ENCODE measurements at places on chromosomes 2 and 18. TPM values are rescaled to one million over a fixed set of nuclear protein-coding genes. Genes with fewer than 3 reads are reported as not detected.

CCDC85A gene
- total RNA-seq = not detected

- no peak for DNase-seq
Measured at GRCh38 chr2:206345606-206346005, 71.1 kb downstream of the ZDBF2 start.

- no peak for DNase-seq
Measured at GRCh38 chr2:191657977-191658376, 20.0 kb upstream of the NABP1 start.

CAVIN2 gene
- not detected for total RNA-seq

GRCh38 chr18:24559526-24559925 is 99.1 kb downstream of the HRH4 start:
- no peak for DNase-seq

SNORC gene
- total RNA-seq = 1.9 TPM

HNMT gene
- total RNA-seq = not detected

- no peak for DNase-seq
Measured at GRCh38 chr2:73101626-73102256, 11.0 kb downstream of the RAB11FIP5 start.

DNA sequence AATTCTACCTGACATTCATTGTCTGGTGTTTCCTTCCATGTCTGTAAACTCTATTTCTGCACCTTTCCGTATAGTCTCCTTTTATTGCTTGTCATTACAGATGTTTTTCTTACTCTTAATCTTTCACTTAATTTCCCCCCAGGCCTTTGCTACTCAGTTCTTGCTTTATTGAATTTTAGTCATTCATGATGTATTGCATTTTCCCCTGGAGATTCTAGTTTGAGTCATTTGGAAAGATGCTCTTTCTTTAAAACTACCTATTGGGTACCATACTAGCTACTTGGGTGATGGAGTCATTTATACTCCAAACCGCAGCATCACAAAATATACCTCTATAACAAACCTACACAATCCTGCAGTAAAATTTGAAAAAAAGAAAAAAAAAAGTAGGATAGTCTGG is 27.2 kb upstream of the LPIN2 start:
- DNase-seq = no peak

ASB18 gene
- total RNA-seq = not detected

LOXHD1 gene
- total RNA-seq = not detected

GRCh38 chr2:3299703-3300102 is 77.9 kb downstream of the EIPR1 start:
- DNase-seq = no peak

Measured in activated CD4-positive, alpha-beta memory T cell treated with anti-CD3 and anti-CD28 coated beads, Interleukin-2, amount 10 ng/mL, durations not matched to agents 7 days and 5 days (primary cell).